ENCODE measurements at places on chromosomes 2 and 18.
A peak's percentile ranks its signal among the peaks of the same experiment; 100 is the strongest.

DNA sequence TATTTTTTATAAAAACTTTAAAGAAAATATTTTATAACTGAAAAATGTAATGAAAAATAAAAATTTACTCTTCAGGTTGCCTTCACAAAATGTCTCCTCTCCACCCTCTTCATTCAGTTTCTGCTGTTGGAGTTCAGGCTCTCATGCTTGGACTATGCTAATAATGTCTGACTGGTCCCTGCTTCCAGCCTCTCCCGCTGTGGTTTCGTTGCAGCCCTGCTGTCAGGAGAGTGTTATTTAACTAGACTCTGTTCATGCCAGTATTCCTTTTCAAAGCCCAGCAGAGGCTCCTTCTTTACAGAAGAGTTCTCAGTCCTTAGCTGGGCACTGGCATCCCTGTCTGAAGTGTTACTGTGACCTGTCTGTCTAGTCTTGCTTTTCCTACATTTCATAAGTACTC is 40.4 kb downstream of the CLIP4 start:
- DNase-seq: no peak

DNA sequence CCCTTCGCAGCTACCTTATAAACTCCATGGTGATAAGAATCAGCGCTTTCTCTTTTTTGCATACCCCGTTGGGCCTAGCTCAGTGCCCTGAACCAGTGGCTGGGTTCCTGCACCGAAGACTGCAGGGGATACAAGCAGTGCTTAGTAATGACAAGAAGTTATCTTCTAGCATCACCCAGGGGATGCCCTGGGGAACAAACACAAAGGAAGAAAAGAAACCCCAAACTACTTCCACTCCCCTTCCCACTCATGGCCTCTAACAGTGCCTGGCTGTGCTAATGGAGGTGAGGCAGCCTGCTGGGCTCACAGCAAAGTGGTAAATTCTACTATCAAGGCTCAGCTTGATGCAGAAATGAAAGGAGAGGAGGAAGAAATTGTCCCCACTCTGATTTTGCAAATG is 314.7 kb downstream of the TXNL1 start:
- DNase-seq: no peak

- no peak for DNase-seq
Observed at GRCh38 chr2:160584972-160585494, 91.4 kb upstream of the RBMS1 start.

DNA sequence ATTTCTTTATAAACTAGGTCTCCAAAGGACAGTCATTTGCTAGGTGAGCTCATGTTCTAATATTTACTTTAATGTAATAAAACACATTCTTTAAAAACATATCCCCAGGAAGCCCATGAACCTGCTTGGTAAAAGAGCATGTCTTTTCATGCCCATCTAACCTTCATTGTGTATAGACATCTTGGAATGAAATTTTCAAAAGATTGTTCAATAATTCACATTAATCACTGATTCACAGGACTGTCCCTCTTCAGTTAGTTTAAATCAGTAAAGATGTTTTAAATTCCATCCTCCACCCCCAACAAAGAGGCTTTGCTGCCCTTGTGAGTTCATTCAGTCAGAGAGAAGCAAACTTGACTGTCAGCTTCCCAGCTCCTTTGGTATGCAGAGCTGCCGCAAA is 633.4 kb upstream of the CELF4 start:
- no peak for DNase-seq

DNA sequence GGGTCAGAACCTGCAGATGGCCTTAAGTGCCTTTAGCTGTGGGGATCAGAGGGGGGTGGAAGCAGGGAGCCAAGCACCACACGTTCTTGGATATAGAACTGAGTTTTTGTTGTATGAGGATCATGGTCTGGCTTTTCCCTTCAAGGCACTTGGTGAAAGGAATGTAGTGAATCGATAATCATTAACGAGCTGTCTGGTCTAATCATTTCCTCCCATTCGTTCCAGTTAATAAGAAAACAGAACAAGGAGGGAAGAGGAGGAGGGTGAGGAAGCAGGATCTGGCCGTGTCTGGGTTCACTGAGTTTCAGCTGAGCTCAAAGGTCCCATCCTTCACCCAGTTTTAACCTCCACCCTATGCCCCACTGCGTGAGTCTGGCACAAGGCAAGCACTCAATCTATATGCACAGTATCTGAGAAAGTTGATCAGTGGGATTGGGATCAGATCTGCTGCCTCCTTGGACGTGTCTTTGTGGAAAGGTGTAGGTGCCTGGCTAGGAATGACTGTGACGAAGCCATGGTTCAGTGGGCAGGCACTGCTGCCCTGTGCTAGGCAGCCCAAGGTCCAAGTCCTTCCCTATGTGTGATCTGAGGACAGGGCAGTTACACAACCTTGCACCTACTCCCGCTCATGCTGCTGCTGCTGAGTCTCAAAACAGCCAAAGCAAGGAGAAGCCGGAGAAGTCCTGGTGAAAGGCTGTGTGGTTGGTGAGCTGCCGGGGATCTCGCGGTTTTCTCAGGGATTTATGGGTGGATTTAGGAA is 54.8 kb downstream of the GALNT14 start:
- DNase-seq: no peak

- no peak for DNase-seq
Observed at GRCh38 chr2:75276093-75277029, 77.0 kb upstream of the TACR1 start.

- no peak for DNase-seq
Observed at GRCh38 chr2:142813830-142814829, 63.3 kb upstream of the KYNU start.

DNA sequence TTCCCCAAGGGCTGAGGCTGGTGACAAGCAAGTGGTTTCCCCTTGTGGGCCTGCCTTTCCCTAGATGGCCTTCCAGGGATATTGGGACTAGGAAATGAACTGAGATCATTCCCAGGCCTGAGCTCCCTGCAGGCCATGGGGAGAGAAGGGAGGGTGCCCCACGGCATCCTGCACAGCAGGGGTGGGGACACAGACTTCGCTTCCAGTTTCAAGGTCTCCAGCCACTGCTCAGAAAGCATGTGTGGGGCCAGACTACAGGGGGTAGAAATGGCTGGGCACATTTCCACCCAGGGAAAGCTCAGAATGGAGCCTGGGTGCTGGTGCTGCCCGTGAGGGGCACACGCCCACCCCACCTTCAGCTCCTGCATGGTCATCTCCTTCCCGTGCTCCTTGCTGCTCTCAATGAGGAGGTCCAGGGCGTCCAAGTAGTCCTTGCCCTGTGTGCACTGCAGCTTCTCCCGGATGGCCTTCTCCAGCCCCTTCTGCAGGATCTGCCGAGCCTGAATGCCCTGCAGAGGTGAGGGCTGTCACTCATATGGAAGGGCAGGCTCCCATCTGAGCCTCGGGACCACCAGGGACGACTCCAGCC is 13.2 kb downstream of the CYP26B1 start:
- no peak for DNase-seq

- DNase-seq: no peak
Observed at GRCh38 chr2:57372237-57372984, 674.2 kb upstream of the VRK2 start.

DNA sequence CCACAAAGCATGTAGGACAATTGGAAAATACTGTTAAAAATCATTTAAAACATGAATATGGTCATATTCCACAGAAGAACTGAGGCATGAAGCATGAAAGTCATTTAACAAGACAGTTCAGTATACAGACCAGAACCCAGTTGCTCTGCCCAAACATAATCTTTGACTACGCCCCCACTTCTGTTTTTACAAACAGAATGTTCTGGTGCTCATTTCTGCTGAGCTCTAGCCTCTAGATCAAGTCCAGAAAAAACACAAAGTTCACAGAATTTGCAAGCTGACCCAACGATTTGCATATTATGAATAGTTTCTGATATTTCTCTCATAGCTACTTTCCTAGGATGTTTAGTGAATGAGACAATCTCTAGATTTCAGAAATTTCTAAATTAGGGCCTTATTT is 424.9 kb downstream of the PID1 start:
- no peak for DNase-seq

DNA sequence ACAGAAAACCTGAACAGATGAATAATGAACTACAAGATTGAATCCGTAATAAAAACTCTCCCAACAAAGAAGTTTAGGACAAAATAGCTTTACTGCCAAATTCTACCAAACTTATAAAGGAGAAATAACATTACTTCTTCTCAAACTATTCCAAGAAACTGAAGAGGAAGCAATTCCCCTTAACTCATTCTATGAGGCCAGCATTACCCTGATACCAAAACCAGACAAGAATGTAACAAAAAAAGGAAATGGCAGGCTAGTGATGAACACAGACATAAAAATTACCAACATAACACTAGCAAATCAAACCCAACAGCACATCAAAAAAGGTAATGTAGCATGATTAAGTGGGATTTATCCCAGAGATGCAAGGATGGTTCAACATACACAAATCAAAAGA is 213.7 kb upstream of the FOSL2 start:
- DNase-seq: no peak

DNA sequence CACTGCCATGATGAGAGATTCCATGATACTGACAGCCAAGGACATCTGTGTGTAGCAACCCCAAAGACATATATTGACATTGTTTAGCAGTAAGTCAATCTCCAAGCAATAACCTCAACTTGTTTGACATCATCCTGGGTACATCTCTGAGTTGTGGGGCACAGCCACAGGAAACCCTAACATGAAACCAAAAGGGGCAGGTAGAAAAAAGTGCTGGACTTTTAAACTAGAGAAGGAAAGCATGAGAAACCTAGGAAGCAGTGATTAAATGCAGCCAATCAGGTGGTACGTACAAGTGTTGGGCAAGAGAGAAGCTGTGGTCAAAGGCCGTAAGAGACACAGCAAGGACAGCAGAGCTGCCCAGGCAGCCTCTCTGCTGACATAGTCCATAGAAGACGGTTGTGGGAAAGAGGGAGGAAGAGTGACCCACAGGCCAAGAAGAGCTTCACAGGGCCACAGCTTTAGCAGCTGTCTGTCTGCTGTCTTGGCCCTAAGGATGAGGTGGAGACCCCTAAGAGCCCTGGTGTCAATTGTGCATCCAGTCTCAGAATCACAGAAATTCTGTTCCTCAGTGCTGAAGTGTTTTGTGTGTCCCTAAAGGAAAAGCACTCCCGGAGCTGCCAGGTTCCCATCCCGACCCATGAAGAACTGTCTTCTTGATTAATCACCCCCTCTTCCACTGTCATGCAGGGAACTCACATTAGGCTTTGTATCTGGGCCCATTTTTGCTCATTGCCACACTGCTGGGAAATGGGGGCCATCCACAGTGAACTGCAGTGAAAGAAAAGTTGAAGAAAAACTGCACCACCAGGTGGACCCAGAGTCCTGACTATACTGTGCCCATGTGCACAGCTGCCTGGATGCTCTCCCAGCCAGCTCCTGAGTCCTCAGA is 25.4 kb upstream of the CHN1 start:
- peak; percentile 56 for DNase-seq

DNA sequence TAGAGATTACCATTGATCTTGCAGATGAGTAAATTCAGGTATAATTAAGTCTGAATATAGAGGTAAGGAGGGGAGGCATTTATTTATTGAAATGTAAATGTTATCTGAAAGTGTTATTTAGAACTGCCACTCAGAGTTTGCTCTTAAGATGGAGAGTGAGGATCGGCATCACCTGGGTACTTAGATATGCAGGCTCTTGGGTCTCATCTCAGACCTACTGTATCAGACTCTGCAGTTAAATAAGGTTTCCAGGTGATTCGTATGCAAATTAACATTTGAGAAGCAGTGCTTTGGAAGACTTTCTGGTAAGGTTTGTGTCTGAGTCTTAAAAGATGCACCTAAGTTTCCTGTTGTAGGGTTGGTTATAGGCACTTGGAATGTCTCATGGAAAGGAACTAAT is 9.2 kb downstream of the HTR2B start:
- DNase-seq: no peak

GRCh38 chr2:949384-950079 is 1.1 kb upstream of the SNTG2 start:
- DNase-seq: no peak

- DNase-seq: no peak
Observed at GRCh38 chr2:161307676-161308075, 549 bp upstream of the PSMD14 start.

GRCh38 chr18:58657494-58657893 is 13.8 kb upstream of the MALT1 start:
- no peak for DNase-seq

DNA sequence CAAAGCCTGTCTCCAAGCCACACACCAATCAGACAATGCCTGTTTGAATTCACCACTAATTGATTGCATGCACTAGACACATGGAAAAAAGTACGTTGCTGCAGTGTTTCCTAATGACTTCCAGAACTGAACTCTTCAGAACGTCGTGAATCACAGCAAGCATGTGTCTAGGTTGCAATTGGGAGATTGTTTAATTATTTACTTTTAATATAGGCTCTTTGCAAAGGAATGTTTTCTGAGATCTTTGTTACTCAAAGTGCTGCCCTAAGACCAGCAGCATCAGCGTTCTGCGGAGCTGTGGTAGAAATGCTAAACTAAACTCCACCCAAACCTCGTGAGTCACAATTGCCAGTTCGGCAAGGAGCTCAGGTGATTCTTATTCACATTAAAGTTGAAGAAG is 52.7 kb upstream of the CCDC68 start:
- no peak for DNase-seq
